ENCODE measurements at places on chromosomes 13 and 19.

GRCh38 chr13:94188201-94188854 is 291.2 kb downstream of the DCT start:
- DNase-seq: no peak

DNA sequence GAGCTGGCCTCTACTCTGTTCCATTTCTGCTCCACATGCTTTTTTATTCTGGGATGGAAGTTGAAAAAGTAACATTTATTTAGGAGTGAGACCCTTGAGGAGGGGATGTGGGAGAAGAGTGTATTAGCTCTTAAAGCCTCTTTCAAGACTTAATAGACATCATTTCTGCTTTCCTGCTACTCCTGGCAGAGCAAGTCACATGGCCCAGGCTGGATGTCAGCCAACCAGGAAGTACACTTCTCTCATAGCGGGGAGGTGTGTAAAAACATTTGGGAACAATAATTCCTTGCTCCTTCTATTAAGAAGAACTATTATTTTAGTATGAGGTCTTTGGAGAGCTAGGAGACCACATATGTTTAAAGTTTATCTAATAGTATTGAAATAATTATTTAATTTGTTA is 40.6 kb upstream of the FAM216B start:
- DNase-seq: no peak

- no peak for DNase-seq
These were observed 4.0 kb downstream of the GNA11 start for GRCh38 chr19:3098141-3098514.

DNA sequence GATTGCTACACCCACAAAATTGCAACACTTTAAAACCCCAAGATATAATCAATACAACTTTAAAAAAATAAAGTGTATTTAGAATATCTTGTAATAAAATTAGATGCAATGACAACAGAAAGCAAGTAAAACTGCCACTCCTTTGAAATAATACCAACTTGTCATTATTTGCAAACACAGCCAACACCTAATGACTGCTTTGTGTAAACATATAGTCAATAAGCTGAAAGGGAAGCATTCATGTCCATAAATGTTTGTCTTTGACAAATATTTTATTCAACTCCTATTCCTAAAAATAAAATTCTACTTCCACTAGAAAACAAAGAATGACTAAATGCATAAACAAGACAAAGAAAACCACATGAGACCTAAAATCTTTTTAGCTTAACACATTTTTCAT is 6.6 kb downstream of the SMAD9 start:
- no peak for DNase-seq

GRCh38 chr19:16788479-16788878 is 40.7 kb upstream of the SIN3B start:
- no peak for DNase-seq

GRCh38 chr13:110683921-110684320 is 22.0 kb downstream of the CARS2 start:
- DNase-seq: no peak

GRCh38 chr19:18915639-18916038 is 3.5 kb downstream of the COPE start:
- DNase-seq: peak; percentile 18

DNA sequence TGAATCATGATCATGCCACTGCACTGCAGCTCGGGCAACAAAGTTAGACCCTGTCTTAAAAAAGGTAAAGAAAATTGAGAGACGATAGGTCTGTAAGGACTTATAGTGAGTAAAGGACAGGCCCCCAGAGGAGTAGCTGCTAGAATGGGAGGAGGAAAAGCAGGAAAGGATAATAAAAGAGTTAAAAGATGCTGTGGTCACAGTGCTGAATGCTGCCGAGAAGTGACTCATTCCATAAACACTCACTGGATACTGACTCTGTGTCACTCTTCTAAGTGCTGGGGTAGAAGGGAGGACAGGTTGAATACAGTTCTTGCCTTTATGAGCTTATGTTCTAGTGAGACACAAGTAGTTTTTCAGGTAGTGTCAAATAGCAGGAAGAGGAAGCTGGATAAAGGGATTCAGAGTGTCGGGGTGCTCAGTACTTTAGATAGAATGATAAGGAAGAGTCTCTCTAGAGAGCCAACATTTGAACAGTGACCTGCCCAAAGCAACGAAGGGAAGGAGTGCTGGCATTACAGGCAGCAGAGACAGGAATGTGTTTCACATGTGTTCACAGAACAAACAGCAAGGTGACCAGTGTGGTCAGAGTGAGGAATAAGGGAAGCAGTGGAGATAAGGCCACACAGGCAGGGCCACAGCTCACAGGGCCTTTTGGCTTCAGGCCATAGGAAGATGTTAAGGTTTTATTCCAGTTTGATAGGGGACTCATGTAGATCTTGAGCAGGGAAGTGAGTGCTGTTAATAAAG is 1240.5 kb downstream of the UQCRFS1 start:
- peak; percentile 58 for DNase-seq

DNA sequence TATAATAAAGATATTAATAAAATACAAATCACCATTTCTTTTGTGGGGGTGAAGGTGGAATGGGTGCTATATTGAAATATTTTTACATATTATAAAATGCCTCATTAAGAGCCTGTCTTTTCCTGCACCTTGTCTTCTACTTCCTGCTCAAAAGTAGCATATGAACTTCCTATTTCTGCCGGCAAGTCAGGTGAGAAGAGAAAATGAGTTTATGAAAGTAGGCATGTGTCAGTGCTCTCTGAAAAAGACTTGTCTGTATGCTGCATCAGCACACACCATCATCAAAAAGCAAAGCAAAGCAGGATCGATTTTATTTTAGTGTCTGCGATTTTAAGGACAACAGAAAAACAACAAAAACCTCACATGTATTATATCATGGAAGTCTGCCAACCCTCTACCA is 114.2 kb downstream of the RAP2A start:
- no peak for DNase-seq

DNA sequence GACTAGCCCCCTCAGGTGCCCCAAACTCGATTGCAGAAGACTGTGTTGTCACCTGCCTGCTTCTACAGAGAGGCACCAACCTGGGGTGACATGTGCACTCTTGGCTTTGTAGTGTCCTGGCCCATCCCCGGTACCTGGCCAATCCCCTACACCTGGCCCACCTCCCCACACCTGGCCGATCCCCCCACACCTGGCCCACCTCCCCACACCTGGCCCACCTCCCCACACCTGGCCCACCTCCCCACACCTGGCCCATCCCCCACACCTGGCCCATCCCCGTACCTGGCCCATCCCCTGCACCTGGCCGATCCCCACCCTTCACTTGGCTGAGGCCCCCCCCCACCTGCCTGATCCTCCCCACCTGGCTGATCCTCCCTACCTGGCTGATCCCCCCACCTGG is 25.4 kb downstream of the ATP11A start:
- DNase-seq: no peak

DNA sequence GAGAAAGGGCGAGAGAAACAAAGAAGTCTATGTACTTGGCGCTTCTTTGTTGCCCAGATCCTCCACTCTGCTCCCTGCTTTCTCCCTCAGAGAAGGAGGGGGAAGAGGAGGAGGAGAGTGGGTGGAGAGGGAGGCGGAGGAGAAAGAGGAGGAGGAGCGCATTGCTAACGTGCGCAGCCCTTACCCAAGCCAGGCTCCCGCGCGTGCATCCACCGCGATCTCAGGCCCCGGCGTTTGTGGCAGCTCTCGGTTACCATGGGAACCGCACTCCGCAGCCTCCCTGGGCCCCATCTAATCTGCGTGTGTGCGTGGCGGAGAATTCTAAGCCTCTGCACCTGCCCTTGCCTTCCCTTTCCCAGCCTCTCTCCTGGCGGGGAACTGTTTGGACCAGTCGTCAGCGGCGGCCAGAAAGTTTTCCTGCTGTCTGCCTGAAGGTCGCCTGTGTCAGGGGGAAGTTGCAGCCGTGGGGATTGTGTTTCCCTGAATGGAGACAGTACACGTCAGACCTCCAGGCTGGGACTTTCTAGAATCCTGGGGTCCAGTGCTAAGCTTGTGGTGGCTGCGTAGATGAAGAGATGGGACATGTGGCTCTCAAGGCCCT is at the start of gene ERICH6B:
TSS of gene ERICH6B (minus strand) at position 239 of the 601 bp plus-strand sequence. CDS start 18,734 bp downstream, outside the sequence.
- DNase-seq: peak; percentile 14

DNA sequence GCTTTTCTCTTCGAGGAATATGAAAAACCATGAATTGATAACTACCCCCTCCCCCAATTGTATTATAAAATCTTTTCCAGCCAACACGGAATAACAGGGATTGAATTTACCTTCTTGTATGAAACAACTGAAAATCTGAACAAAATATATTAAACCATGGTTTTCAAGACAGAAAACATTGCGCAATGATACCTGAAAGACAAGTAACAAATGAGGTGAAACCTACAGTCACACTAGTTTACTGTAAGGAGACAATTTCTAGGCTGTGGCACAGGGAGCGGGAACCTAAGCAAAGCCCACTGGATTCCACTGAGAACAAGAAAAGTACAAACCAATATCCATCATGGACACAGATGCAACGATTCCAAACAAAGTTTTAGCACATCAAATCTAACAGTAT is 53.4 kb downstream of the ZNF283 start:
- DNase-seq: no peak

DNA sequence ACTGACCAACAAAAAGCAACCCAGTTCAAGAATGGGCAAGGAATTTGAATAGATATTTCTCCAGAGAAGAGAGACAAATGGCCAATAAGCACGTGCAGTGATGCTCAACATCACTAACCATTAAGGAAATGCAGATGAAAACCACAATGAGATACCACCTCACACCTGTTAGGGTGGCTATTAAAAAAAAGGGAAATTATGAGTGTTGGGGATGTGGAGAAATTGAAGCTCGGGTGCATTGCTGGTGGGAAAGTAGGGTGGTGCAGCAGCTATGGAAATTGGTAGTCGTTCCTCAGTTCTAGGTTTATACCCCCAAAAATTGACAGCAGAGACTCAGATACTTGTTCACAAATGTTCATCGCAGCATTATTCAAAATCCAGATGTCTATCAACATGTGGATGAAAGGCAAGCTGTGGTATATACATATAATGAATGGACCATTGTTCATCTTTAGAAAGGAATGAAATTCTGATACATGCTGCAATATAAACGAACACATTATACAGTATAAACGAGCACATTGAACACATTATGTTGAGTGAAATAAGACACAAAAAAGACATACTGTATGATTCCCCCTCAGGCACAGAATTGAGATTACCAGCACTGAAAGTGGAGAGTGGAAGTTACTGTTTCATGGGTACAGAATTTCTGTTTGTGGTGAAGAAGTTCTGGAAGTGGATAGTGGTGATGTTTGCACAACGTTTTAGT is 927 bp downstream of the CHAMP1 start:
- no peak for DNase-seq

GRCh38 chr13:28425793-28426192 is 69.1 kb downstream of the FLT1 start:
- no peak for DNase-seq

- DNase-seq: no peak
These were observed 3.0 kb downstream of the APOC2 start for GRCh38 chr19:44948763-44949374.

All from astrocyte of the spinal cord (primary cell).